Stimulated activated CD8-positive, alpha-beta memory T cell treated with anti-CD3 and anti-CD28 coated beads, Interleukin-7, amount 100 ng/mL, for 1 hour (primary cell): ENCODE measurements at places on chromosomes 12 and 14.

- no peak for DNase-seq
Measured at GRCh38 chr12:53107122-53107521, 3.8 kb downstream of the SOAT2 start.

GRCh38 chr12:47023311-47023710 is 56.1 kb upstream of the PCED1B start:
- no peak for DNase-seq

- no peak for DNase-seq
Measured at GRCh38 chr12:95390932-95391331, 83.0 kb upstream of the METAP2 start.

GRCh38 chr12:26799741-26800140 is 33.3 kb downstream of the ITPR2 start:
- no peak for DNase-seq

GRCh38 chr12:90954921-90955320 is at the start of gene CCER1:
Gene CCER1, minus strand, starts transcription at chr12:90955176. Its CDS starts 434 bp downstream, at chr12:90954742.
- no peak for DNase-seq

- DNase-seq, result no peak
Measured at GRCh38 chr14:76742966-76743365, 18.3 kb upstream of the VASH1 start.

DNA sequence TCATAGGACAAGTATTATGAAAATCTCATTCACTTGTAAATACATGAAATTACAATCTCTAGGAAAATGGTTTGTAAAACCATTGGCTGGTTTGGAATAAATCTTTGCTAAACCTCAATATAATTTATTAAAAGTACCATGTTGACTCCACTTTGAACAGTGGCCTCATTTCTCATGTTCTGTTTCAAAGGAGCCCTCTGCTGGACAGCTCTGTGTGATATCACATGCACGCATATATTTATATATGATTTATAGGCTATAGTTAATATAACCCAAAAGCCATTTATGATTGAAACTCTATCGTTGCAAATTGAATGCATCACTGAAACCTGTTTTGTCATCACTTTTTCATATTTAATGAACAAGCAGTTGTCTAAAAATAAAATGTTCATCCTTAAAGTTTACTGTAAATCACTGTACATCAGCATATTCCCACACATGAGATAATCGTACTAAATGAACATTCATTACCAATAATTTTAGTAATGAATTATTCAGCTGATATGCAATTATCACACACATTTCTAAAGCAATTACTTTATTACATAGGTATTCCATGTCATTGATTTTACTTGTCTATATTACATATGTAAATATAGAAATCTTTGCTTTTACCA is 493.8 kb downstream of the NPAS3 start:
- DNase-seq, result no peak

DNA sequence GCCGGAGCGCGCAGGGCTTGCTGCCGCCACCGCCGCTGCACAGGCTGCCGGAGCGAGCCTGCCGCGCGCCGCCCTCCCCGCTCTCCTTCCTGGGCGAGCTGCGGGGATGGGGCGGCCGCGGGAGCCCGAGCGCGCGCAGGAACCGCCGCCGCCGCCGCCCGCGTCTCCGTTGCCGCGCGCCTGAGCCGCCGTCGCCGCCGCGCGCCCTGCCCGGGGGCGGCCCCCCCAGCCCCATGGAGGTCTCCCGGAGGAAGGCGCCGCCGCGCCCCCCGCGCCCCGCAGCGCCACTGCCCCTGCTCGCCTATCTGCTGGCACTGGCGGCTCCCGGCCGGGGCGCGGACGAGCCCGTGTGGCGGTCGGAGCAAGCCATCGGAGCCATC is 352 bp downstream of the PLXNC1 start:
- no peak for DNase-seq

DNA sequence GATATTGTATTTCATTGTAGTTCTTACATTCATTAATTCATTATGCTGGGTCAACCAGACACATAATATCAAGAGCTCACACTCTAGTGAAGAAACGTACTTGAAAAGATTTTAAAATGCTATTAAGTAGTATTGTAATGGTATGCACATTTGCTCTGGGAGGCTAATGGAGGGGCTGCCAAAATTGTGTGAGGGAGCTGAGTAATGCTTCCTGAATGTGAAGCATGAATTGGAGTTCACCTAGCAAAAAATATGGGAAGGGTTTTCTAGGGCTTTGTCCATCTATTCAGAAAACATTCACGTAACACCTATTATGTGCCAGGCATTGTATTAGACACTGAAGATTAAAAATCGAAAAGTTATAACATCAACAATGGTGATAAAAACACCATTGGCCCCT is 403.8 kb upstream of the PDE3A start:
- DNase-seq, result no peak

- DNase-seq, result no peak
Measured at GRCh38 chr12:49527361-49528130, 11.3 kb upstream of the KCNH3 start.

GRCh38 chr14:75293920-75294648 is 15.5 kb downstream of the FOS start:
- peak; percentile 88 for DNase-seq

- DNase-seq, result no peak
Measured at GRCh38 chr14:24194186-24194872, 912 bp downstream of the TM9SF1 start.

DNA sequence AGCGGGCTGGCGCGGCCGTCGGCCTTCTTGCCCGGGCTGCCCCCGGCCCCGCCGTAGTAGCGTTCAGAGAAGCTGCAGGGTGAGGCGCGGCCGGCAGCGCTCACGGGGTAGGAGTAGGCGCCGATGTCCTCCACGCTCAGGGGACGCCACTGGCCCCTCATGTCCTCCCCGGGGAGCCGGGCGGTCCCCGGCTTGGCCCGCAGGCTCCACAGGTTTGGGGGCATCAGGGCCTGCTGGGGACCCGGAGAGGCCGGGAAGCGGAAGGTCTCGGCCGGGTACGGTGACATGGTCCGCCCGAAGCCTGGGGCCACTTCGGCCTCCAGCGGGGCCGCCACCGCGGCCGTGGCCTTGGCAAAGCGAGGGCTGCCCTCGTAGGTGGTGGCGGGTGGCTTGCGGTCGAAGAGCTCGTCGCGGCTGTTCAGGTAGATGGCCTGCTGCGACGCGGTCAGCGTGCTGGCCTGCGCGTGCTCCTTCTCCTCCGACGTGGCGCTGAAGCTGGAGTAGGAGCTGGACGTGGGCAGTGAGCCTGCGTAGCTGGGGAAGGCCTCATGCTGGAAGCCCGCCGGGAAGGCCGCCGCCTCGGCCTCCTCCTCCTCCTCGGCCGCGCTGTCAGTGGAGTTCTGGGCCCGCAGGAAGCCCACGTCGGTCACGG is 48.7 kb downstream of the BEGAIN start:
- no peak for DNase-seq

GRCh38 chr12:10457760-10458159 is 4.6 kb upstream of the KLRC1 start:
- DNase-seq, result no peak

GRCh38 chr12:85191-85666 is 18.7 kb downstream of the IQSEC3 start:
- DNase-seq, result no peak

DNA sequence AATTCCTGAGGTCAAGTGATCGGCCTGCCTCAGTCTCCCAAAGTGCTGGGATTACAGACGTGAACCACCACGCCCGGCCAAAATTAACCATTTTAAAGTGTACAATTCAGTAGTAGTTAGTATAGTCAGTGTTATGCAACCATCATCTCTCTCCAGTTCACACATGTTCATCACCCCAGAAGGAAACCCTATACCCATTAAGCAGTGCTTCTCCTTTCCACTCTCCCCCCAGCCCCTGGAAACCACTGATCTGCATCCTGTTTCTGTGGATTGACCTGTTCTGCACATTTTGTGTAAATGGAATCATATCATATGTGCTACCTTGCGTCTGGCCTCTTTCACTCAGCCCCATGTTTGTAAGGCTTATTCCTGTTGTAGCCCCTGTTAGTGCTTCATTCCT is 52.2 kb downstream of the PHETA1 start:
- DNase-seq, result no peak
